ENCODE measurements at places on chromosomes 2 and 18.

GRCh38 chr2:38438883-38439612 is 62.0 kb upstream of the ATL2 start:
- no peak for DNase-seq

- DNase-seq = no peak
Measured at GRCh38 chr18:23135550-23136325, 453 bp downstream of the CABLES1 start.

- no peak for DNase-seq
Measured at GRCh38 chr2:72813841-72814240, 12.0 kb downstream of the EXOC6B start.

GRCh38 chr2:8229546-8229986 is 452.3 kb upstream of the ID2 start:
- peak; percentile 25 for DNase-seq

- no peak for DNase-seq
Measured at GRCh38 chr2:158004126-158004764, 97.4 kb upstream of the UPP2 start.

DNA sequence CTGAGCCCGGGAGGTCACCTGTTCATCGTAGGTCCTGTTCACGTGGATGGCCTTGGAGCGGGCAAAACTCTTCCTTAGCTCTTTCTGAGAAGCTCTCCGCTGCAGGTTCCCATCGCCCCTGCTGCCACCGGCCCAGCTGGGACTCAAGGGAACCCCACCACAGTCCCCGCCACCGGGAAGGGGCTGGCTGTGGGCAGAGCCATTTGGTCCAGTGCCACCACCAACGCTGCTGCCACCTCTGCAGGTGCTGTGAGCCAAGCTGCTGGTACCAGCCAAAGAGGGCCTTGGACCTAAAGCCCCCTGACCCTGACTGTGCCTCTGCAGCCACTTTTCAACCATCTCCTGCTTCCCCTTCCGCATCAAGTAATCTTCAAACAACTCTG is 586 bp downstream of the PDE11A start:
- DNase-seq = no peak

DNA sequence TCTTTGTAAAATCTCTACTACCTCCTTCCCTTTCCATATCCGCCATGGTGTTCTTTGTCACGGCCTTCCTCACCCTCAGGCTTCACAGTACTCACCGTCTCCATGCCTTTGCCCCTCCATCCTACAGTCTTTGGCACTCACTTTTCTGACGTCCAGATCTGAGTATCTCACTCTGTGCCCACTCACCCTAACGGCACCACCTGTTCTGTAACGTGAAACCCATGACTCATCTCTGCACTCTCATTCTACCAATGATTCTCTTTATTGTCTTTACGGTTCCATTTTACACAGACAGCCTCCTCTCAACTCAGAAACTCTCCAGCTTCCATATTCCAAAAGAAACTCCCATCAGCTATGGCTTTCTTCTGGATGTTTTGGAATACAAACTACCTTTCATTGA is 56.7 kb downstream of the NETO1 start:
- DNase-seq = no peak

DNA sequence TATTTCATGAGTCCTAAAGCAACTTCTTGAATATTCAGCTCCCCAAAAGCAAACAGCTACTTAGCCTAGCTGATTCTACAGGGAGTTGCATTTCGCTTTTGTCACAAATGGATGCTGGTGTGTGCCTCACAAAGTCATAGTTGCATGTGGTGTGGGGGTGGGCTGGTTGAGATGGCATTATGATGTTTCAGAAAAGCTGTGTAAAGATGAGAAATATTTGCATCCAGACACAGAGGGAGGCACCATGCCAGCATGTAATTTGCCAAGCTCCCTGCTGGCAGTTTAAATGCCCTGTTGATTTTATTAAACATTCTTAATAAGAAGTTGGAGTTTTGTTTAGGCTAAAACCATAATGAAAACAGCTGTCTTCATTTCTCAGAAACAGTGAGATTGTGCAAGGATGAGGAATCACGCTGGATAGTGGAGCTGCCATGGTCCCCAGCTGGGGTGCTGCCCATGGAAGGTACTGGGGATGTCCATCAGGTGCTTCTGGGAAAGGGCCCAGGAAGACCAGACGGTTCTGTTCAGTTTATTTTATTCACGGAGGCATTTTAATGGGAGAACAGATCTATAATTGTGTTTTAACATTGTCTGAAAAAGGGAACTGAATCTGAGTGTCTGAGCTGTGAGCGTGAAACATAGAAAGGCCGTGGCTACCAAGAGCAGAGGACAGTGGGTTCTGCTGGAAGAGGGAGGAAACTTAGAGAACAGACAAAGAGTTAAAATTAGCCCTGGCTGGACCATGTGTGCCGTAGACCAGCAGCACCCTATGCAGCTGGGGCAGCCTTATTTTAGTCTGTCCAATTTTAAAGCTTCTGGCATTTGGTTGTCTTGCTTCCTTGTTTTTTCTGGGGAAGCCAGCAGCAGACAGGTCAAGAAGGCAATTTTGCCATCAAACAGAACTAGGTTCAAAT is 177.1 kb downstream of the FAM210A start:
- DNase-seq = no peak

GRCh38 chr2:56009758-56010458 is 86.3 kb upstream of the EFEMP1 start:
- no peak for DNase-seq

DNA sequence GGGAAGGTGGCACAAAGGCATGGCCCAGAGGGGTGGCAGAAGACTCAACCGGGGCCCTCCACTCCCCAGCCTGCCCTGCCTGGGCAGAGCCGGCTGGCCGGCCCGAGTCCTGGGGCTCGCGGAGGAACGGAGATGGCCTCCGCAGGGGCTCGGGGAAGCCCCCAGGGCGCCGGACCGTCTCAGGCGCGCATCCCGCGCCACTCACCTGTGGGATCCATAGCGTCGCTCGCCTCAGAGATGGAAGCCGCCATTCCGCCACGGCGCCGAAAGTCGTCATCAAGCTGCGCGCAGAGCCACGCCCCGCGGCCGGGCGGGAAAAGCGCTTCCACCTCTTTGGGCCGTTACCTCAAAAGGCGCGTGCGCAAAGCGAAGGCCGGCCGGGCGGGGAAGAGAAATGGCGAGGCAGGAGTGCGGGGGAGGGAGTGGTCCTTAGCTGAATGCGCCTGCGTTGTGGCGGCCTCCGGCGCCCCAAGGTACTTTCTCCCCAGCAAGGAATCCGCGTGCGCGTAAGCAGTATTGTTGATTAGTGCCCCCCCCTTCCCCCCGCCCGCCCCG is at the start of gene SMPD4:
Gene SMPD4, minus strand, starts transcription at position 278 of the 555 bp plus-strand sequence. CDS start 5,010 bp downstream, outside the sequence.
- DNase-seq = peak; percentile 91

DNA sequence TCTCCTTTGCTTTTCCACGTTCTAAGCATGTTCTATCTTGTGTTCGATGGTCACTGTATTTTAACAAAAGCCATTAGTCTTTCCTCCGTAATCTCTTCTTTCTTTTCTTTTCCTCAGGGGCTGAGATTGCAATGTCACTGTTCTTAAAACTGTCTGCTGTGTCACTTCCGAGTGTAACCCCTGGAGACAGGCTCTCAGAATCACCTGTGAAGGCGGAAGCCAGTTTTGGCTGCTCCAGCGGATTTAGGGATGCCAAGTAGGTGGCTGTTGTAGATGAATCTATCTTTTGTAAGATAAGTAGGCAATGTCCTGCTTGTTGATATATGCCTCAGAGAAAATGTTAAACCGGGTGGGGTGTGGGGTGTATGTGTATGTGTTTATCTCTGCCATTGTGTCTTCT is 94.7 kb upstream of the L3MBTL4 start:
- no peak for DNase-seq

DNA sequence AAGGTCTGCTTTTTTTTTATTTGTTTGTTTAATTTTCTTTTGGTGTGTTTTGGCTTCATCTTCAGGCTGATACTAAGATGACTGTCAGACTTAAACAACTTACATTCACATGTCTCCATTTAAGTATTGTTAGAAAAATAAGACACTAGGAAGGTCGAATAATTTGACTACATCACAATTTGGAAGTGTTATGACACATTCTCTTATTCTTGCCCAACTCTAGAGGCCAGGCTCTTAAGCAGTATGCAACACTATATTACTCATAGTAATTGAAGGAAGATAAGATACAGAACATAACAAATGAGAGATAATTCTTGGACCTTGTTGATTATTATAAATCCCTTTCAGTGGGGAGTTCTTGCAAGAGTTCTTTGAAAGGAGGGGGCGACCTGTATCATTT is 295.3 kb upstream of the COL3A1 start:
- DNase-seq = no peak

DNA sequence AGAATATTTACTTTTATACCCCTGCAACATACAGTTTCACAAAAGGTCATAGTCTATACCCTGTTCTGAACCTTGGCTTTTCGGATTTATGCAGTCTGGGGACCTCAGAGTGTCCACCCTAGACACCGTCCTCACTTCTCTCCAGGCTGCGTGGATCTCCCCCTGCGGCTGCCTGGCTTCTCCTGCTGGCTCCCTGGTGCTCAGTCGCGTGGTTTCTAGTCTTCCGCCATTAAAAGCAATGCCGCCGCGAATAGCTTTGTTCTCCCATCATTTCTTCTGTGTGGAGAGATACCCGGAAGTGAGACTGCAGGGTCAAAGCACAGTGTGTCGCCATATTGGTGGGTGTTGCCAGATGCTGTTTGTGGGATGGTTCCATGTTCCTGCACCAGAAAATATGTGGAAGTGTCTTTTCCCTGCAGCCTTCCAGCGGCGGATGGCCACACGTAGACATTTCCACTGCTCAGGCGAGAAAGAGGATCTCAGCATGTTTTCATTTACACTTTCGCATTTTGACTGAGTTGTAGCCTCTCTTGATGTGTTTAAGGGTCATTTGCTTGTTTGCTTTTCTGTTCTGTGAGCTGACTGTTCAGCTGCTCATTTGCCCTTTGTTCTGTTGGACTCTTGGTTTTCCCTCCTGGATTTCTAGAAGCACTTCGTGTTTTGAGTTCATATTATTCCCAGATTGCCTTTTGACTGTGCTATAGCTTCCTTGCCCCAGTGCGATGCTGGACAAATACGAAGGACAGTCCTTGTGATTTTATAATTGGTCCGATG is 22.9 kb upstream of the ASB1 start:
- DNase-seq = no peak

GRCh38 chr2:137249463-137250130 is 484.3 kb downstream of the THSD7B start:
- DNase-seq = no peak

- no peak for DNase-seq
Measured at GRCh38 chr2:238938401-238939055, 90.6 kb downstream of the TWIST2 start.

GRCh38 chr2:162912787-162913186 is 74.2 kb upstream of the KCNH7 start:
- DNase-seq = no peak

GRCh38 chr2:239897596-239898235 is 127.4 kb downstream of the NDUFA10 start:
- no peak for DNase-seq

DNA sequence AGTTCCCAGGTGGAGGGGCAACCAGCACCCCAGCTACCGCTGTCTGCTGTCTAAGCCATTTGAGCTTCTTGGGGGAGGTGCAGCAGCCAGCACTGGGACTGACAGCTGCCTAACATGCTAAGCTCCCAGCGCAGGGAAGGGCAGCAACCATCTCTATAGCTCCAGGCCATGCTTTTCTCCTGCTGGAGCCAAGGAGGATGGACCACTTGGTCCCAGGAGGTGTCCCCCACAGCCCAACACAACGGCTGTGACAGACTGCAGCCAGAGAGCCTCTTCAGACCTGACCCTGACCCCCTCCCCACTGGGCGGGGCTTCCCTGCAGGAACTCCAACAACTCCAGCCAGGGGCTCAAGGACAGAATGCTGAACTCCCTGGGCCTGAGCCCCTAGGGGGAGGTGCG is 370.6 kb upstream of the REG3G start:
- DNase-seq = no peak

- no peak for DNase-seq
Measured at GRCh38 chr2:29492701-29493100, 377.5 kb downstream of the CLIP4 start.
